ENCODE measurements at places on chromosomes 2 and 18.

DNA sequence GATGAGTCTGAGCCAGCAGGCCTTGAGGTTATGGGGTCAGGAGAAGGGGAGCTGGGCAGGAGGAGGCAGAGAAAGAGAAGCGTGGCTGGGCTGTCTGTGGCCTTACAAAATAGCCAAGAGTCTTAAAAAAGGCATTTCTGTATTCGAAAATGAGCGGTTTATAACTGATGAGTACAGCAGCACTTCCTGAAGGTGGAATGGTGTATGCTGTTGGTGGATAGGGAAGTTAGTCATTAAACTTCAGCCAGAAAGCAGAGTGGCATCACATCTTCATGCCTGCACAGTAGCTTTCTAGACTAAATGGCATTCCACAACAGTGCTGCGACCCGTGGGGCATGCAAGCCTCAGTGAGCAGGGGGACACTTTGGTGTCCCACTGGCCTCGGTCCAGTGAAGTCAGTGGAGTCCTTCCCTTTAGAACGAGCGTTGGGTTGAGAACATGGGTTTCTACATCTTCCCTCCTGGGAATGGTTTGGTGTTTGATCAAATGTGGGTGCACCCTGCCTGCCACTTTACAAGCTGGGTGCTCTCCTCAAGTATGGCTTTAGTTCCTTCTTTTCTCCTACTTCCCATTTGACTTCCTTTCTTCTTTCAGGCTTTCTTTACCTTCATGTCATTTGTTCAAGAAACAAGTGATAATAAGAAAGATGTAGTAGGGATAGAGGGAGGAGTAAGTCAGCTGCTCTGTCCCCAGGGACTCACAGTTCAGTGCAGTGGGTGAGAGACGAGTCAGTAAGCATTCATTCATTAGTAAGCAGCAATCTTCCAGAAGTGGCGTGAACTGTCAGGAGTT lies 96.3 kb downstream of the ARMC9 start:
- no peak for DNase-seq

- peak; percentile 8 for DNase-seq
Observed at GRCh38 chr2:172079838-172080640, 5.3 kb upstream of the DLX1 start.

DNA sequence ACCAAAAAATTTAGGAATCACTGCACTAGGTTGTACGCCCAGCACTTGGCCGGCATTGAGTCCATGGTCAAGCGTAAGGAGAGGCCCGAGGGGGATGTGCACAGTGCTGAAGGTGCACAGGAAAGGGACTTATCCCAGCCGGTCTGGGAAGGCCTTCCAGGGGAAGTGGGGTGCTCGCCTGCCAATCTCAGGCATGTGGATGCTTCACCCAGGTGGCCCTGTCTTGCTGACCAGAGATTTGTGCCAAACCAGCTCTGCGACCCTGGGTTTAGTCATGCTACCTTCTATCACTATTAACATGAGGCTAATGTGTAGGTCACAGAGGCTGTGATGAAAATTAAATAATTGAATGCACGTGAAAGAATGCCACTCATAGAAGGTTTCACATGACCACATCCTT lies 1.7 kb upstream of the ITM2C start:
- no peak for DNase-seq

GRCh38 chr2:26316041-26316440 lies 29.9 kb upstream of the SELENOI start:
- DNase-seq = no peak

- no peak for DNase-seq
Observed at GRCh38 chr2:207354462-207354861, 175.3 kb upstream of the CREB1 start.

- no peak for DNase-seq
Observed at GRCh38 chr18:36031407-36031806, 36.0 kb downstream of the RPRD1A start.

GRCh38 chr2:73063909-73064875 lies 7.3 kb downstream of the SFXN5 start:
- DNase-seq = no peak

GRCh38 chr2:40746191-40746590 lies 294.3 kb upstream of the SLC8A1 start:
- no peak for DNase-seq

DNA sequence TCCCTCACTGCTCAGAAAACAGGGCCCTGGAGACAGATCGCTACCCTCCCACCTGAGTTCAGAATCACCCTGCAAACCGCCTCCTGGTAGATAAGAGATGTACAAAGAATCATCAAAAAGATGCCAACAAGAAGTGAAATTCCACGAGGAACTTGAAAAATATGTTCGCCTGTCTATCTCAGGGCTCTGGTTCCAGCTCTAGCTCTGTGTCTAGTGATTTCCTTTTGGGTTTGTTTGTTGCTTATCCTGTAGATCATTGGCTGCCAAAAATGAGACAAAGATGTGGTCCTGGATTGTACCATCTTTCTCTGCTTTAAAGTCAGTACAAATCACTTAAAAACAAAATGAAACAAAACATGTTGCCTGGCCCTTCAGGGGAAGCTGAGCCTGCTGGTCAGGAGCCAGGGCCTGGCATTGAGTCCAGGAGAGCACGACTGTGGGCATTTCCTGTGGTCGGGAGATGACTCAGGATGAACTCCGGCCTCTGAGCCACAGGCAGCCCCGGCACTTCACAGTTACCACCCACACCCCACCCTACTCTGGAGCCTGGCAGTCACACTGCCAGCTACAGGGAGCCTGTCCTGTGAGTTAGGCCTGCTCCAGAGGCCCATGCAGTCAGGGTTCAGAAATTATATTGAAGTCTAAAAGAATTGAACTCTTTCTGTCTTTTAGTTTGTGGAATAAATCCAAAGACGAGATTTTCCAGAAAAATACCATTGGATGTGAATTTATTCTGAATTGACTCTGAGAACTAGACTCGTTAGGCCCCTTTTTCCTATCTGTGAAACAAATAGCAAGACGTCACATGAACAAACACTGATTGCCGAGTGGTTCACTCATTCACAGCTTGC lies 8.0 kb upstream of the ITGB6 start:
- no peak for DNase-seq

GRCh38 chr2:160632084-160632975 lies 138.7 kb upstream of the RBMS1 start:
- no peak for DNase-seq

GRCh38 chr2:69743847-69744264 lies 1.9 kb downstream of the ANXA4 start:
- no peak for DNase-seq

- peak; percentile 61 for DNase-seq
Observed at GRCh38 chr2:95530734-95531133, 46.2 kb upstream of the TRIM43B start.

DNA sequence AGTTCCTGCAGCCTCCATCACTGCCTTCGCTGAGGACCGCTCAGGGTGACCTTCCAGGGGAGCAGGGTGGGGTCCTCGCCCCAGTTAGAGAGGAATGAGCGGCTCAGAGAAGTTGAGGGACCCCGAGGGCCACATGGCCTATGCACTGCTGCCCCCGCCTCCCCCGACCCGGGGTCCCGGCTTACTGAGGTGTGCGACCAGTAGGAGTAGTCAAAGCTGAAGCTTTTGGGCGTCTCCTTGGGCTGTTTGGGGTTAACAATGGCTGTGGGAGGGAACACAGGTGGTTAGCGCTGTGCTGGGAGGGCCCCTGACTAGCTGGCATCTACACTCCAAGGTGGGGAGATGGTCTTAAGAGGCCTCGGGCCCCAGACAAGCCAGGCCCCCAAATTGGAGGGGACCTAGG lies 31.0 kb downstream of the KIF1A start:
- no peak for DNase-seq

DNA sequence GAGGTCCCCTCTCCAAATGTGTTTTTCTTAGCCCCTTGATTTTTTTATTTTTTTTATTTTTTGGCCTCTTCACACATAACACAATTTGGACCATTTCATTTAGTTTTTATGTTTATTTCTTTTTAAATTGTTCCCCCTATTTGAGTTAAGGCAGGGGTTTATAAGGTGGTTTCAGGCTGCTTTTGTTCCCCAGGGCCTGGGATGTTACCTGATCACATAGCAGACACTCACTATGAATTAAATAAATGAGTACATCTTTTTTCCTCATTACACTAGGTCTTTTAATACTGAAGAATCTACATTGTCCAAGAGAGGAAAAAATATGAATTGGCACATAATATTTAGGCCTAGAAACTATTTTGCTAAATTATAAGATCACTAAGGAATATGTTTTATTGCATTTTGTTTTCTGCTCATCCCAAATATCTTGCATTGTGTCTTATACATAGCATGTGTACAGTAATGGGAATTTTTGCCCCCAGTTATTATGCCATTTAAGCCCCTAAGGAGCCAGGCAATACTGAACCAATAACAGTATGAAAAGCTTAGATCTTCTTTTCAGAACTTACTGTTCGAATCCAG lies 112.4 kb upstream of the MAPRE2 start:
- no peak for DNase-seq

GRCh38 chr2:183404392-183404791 lies 280.1 kb downstream of the NUP35 start:
- DNase-seq = no peak

DNA sequence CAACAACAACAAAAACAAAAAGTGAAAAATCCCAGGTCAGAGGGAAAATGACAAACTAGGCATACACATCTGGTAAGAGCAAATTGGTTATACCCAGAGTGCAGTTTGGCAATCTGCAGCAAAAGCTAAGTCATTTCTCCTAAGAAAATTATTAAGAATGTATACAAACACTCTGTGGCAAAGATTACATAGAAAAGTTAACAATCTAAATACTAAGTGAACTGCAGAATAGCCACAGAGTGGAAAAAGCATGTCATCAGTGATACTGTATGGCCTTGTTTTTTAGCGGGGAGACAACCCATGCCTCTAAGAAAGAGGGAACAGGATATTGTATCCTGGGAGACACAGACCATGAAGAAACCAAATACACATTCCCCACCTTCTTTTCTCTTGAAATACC lies 136.0 kb upstream of the ITGB6 start:
- DNase-seq = no peak

GRCh38 chr2:10301941-10302478 lies 694 bp upstream of the HPCAL1 start:
- DNase-seq = no peak

- no peak for DNase-seq
Observed at GRCh38 chr2:209145941-209146681, 277.7 kb upstream of the MAP2 start.

- DNase-seq = no peak
Observed at GRCh38 chr2:11123001-11123809, 32.1 kb upstream of the SLC66A3 start.

DNA sequence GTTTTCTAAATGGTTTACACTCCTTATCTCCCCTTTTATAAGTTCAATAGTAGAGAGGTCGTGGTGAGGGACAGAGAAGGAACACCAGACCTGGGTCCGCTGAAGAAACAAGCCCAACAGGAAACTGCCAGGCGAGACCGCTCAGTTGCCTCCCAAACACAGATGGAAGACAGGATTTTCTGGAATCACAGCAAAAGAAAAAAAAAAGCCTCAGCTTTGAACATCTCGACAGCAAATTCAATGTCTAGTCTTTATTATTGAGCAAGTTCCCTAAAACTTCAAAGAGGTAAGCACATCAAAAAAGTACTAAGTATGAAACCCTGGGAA lies 33.5 kb upstream of the GNAL start:
- no peak for DNase-seq

GRCh38 chr2:166314022-166314759 lies 61.6 kb downstream of the SCN9A start:
- DNase-seq = no peak

- no peak for DNase-seq
Observed at GRCh38 chr2:157508676-157509075, 64.8 kb upstream of the CYTIP start.

DNA sequence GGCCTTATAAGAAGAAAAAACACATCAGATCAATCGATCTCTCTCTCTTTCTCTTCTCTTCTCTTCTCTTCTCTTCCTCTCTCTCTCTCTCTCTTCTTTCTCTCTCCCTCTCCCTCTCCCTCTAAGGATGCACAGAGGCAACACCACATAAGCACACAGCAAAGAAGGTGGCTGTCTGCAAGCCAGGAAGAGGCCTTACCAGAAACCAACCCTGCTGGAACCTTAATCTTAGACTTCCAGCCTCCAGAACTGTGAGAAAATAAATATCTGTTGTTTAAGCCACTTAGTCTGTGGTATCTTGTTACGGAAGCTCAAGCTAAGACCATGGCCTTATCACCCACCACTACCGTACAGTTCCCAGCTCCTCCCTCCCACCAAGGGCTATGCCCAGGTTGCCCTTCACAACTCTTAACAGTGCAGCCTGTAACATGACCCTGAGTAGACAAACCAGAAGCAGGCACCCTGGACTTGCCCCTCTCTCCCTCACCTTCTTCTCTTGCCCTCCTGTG lies 25.2 kb upstream of the TMEM237 start:
- no peak for DNase-seq

- DNase-seq = peak; percentile 55
Observed at GRCh38 chr2:207288628-207289027, 122.9 kb upstream of the KLF7 start.

DNA sequence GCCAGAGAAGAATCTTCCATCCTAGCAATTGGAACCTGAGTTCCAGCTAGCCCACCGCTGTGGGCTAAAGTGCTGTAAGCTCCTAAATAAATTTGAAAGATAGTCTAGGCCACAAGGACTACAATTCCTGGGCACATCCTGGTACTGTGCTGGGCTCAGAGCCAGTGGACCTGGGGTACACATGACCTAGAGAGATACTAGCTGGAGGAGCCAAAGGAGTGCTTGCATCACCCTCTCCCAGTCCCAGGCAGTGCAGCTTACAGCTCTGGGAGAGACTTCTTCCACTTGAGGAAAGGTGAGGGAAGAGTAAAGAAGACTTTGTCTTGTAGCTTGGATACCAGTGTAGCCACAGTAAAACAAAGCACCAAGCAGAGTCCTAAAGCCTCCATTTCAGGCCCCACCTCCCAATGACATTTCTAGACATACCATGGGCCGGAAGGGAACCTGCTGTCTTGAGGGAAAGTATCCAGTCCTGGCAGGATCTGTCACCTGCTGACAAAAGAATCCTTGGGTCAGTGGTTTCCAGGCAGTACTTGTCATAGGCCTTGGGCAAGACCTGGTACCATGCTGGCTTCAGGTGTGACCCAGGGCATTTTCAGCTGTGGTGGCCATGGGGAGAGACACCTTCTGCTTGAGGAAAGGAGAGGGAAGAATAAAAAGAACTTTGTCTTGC lies 89.5 kb downstream of the TMEM185B start:
- no peak for DNase-seq

- DNase-seq = no peak
Observed at GRCh38 chr2:99660616-99661406, 171.0 kb upstream of the REV1 start.

DNA sequence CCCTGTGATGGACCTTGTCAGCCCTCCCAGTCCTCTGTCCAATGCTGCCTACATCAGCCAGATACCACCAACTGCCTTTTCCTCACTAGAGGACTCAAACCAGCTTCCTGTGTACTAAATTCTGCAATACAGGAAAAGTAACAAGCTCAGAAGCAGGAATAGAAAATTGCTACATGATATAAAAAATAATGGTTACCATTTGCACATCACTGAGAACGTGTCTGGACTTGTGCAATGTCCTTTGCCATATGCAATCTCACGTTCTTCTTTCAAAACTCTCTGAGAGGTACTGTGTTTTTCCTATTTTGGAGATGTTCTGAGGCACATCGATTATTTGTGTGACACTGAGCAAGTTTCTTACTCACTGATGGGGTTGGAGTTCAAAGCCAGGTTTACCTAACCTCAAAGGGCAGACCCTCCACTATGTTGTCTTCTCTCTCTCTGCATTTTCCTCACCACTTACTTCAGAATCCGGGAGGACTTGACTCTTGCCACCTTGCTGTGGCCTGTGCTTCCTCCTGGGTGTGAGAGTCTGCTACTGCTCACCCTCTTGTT lies 12.1 kb downstream of the UPP2 start:
- DNase-seq = no peak

All from GM20000 (cell line).